ENCODE measurements at places on chromosomes 4 and X. TPM values are rescaled to one million over a fixed set of nuclear protein-coding genes. Genes with fewer than 3 reads are reported as not detected.
A peak's percentile ranks its signal among the peaks of the same experiment; 100 is the strongest.

Gene DDIT4L
- 2.0 TPM for total RNA-seq

Gene ZNF185
- total RNA-seq, result 2.0 TPM

Gene RHOXF1
- not detected for total RNA-seq

Gene COL4A5
- 6.5 TPM for total RNA-seq

Gene AKAP14
- not detected for total RNA-seq

Gene TMEM150C
- 14.2 TPM for total RNA-seq

Gene STK26
- 2.7 TPM for total RNA-seq

Gene VEGFC
- total RNA-seq, result 6.4 TPM

- no peak overlapping the region for H3K27ac ChIP-seq
- H3K27me3 ChIP-seq, result no peaks in the 10 kb centered on the region
- H3K36me3 ChIP-seq, result no peaks in the 10 kb centered on the region
- no peaks in the 10 kb centered on the region for H3K4me1 ChIP-seq
Measured at GRCh38 chr4:8038719-8039251, 99.1 kb upstream of the AFAP1 start.

GRCh38 chr4:188008377-188008776, 12.8 kb downstream of the ZFP42 start:
- H3K27ac ChIP-seq, result no peak overlapping the region
- H3K27me3 ChIP-seq, result no peaks in the 10 kb centered on the region
- no peaks in the 10 kb centered on the region for H3K36me3 ChIP-seq
- DNase-seq, result no peak

DNA sequence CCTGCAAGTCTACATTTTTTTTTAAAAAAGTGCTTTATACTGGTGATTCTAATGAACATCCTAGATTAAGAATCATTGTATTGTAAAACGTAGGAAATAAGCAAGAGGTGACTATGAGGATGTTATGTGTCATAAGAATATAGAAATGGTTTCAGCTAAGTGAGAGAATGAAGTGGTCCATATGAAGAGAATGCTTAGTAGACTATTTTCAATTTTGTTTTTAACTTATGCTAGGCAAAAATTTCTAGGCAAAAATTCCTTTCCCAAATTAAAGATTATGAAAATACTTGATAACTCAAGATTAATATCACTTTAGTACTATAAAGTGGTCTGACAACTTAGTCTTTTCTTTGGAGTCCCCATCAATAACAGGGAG, 825 bp downstream of the DYNLT3 start:
- H3K27me3 ChIP-seq, result no peaks in the 10 kb centered on the region
- peak overlapping the region; percentile 77 for H3K4me3 ChIP-seq
- peak overlapping the region; percentile 89 for H3K27ac ChIP-seq
- H3K4me1 ChIP-seq, result no peaks in the 10 kb centered on the region
- H3K36me3 ChIP-seq, result no peaks in the 10 kb centered on the region
- DNase-seq, result no peak

DNA sequence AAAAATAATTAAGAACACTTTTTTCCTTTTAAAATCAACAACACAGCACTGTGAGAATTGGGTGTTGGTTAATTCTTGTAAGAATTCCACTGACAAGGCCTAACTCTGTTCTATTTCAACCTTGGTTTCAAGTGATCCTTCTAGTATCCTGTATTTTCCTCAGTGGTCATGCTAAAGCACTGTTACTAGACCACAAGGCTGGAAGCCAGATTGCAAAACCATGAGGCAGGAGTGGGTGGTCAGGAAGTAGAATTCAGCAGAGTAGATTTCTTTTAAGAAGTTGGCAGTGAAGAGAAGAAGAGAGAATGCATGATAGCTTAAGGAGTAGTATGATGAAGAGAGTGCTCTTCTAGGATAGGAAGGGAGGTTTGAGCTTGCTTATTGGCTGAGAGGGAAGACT, 71.6 kb upstream of the LEF1 start:
- H3K36me3 ChIP-seq, result no peaks in the 10 kb centered on the region
- no peaks in the 10 kb centered on the region for H3K4me1 ChIP-seq
- no peak for DNase-seq
- no peak overlapping the region for H3K4me3 ChIP-seq

- H3K36me3 ChIP-seq, result no peaks in the 10 kb centered on the region
Measured at GRCh38 chr4:108118505-108118904, 50.2 kb downstream of the LEF1 start.

DNA sequence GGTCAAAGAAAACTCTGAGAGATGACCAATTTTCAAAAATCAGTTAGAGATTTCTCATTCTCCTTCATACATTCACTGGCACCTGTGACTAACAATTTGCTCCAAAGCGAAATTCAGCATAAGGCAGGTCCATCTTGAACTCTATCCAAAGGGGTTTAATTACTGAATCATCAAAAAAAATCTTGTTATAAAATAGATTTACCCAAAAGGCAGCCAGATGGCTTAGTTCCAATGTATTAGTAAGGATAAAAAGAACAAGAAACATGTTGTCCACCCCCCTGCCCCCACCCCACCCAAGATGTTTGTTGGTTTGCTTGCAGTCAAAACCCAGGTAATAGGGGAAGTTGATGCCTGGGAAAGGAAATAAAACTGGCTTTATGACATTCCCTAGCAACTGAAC, 200.3 kb downstream of the ANTXR2 start:
- DNase-seq, result no peak
- no peaks in the 10 kb centered on the region for H3K27me3 ChIP-seq
- no peaks in the 10 kb centered on the region for H3K4me1 ChIP-seq
- H3K27ac ChIP-seq, result no peak overlapping the region
- no peaks in the 10 kb centered on the region for H3K36me3 ChIP-seq

GRCh38 chr4:176856421-176856820, 63.7 kb upstream of the VEGFC start:
- H3K36me3 ChIP-seq, result no peaks in the 10 kb centered on the region
- no peaks in the 10 kb centered on the region for H3K27me3 ChIP-seq
- no peak overlapping the region for H3K4me3 ChIP-seq
- DNase-seq, result no peak
- H3K27ac ChIP-seq, result no peak overlapping the region

DNA sequence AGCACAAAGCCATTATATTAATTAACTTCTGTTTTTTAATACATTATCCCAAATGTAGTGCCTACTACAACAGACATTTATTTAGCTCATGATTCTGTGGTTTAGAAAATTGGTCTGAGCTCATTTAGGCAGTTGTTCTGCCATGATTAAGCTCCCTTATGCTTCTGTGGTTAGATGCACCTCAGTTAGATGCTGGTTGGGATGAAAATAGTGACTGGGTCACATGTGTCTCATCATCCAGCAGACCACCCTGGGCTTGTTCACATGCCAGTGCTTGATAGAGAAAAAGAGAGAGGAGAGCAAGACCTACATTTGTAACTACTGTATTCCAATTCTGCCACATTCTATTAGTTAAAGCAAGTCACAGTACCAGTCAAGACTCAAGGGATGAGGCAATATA, 376.4 kb upstream of the GNPDA2 start:
- no peak overlapping the region for H3K27ac ChIP-seq
- H3K4me1 ChIP-seq, result no peaks in the 10 kb centered on the region
- no peak overlapping the region for H3K4me3 ChIP-seq
- H3K36me3 ChIP-seq, result no peaks in the 10 kb centered on the region

DNA sequence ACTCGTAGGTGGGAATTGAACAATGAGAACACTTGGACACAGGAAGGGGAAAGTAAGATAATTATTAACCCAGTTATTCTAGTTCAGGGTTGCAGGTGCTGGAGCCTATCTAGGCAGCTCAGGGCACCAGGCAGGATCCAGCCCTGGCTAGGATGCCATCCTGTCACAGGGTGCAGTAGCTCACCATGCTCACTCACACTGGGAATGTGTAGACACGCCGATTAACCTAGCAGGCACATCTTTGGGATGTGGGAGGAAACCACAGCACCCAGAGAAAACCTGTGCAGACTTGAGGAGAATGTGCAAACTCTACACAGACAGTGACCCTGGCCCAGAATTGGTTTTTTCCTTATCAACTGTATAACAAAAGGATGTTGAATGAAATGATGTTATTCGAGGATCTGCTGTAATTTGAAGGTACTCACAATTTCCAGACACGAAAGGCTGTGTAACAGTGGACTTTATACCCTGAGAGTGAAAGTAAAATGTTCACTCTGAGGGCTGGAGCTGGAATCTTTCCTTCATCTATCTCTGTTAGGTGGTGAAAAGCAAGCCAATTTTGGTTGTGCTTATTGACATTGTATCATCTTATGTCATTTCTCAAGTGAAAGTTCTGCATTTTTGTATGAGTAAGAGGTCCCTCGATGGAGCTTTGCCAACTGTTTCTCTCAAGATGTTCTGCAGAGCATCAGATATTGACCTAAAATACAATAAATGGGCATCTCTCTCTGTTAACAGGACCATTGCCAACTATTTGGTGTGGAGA, 78.8 kb downstream of the PHEX start:
- no peaks in the 10 kb centered on the region for H3K27me3 ChIP-seq
- H3K4me1 ChIP-seq, result no peaks in the 10 kb centered on the region
- no peak overlapping the region for H3K27ac ChIP-seq
- no peak overlapping the region for H3K4me3 ChIP-seq
- no peaks in the 10 kb centered on the region for H3K36me3 ChIP-seq

- no peak overlapping the region for H3K4me3 ChIP-seq
- no peak overlapping the region for H3K27ac ChIP-seq
- H3K27me3 ChIP-seq, result no peaks in the 10 kb centered on the region
- DNase-seq, result no peak
- no peaks in the 10 kb centered on the region for H3K36me3 ChIP-seq
Measured at GRCh38 chr4:107548211-107548905, 171.7 kb downstream of the PAPSS1 start.

GRCh38 chr4:21699446-21699845, 249.1 kb downstream of the KCNIP4 start:
- H3K36me3 ChIP-seq, result no peaks in the 10 kb centered on the region
- no peak for DNase-seq
- H3K27ac ChIP-seq, result no peak overlapping the region
- no peak overlapping the region for H3K4me3 ChIP-seq

GRCh38 chr4:158590306-158590705, 68.6 kb downstream of the RXFP1 start:
- H3K4me1 ChIP-seq, result no peaks in the 10 kb centered on the region
- no peaks in the 10 kb centered on the region for H3K36me3 ChIP-seq
- no peak for DNase-seq
- H3K27me3 ChIP-seq, result no peaks in the 10 kb centered on the region
- H3K4me3 ChIP-seq, result no peak overlapping the region

- H3K4me3 ChIP-seq, result no peak overlapping the region
- no peak for DNase-seq
- H3K27me3 ChIP-seq, result no peaks in the 10 kb centered on the region
- no peaks in the 10 kb centered on the region for H3K4me1 ChIP-seq
Measured at GRCh38 chrX:100659431-100660137, 15.6 kb downstream of the SRPX2 start.

GRCh38 chrX:29297171-29297800, 710.0 kb downstream of the IL1RAPL1 start:
- H3K27ac ChIP-seq, result no peak overlapping the region
- no peaks in the 10 kb centered on the region for H3K27me3 ChIP-seq
- H3K4me3 ChIP-seq, result no peak overlapping the region
- no peaks in the 10 kb centered on the region for H3K4me1 ChIP-seq

DNA sequence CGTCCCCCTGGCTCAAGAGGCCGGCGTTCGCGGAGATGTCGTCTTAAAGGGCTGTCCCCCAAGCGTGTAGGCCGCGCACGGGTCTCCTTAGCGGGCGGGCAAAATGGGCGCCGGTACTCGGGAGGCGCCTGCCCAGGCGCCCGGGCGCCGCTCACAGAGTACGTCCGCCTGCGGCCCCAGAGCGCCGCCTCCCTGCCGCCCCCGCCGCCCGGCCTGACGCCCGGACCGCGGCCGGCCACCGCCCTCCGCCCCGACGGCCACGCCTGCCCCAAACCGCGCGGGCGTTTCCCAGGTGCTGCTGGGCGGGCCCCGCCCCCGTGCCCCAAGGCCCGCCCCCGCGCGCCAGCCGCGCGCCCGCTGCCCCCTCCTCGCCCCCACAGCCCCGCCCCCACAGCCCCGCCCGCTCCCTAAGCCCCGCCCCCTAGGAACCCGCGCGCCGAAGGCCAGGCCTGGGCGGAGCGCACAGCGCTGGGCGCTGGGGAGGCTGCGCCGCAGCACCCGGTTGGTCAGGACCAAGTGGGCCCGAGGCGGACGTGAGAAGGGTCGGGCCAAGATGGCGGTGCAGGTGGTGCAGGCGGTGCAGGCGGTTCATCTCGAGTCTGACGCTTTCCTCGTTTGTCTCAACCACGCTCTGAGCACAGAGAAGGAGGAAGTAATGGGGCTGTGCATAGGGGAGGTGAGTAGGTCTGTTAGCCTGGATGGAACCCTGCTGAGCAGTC, at the start of the genes BRCC3, CMC4 and MTCP1:
TSS of gene BRCC3 (plus strand) at position 534 of the 719 bp plus-strand sequence. CDS start at position 554, 20 bp downstream.
TSS of gene CMC4 (minus strand) at position 162 of the 719 bp plus-strand sequence. CDS start 7,113 bp downstream, outside the sequence.
TSS of gene MTCP1 (minus strand) at position 162 of the 719 bp plus-strand sequence. CDS start 5,126 bp downstream, outside the sequence.
- peak within 1 kb of the TSS; percentile 87 for H3K27ac ChIP-seq
- DNase-seq, result peak; percentile 67
- H3K27me3 ChIP-seq, result no peaks in the 10 kb centered on the region

- no peaks in the 10 kb centered on the region for H3K27me3 ChIP-seq
- no peak for DNase-seq
- no peak overlapping the region for H3K27ac ChIP-seq
- H3K4me3 ChIP-seq, result no peak overlapping the region
Measured at GRCh38 chrX:147180886-147181285, 366.3 kb upstream of the CXorf51A start.

DNA sequence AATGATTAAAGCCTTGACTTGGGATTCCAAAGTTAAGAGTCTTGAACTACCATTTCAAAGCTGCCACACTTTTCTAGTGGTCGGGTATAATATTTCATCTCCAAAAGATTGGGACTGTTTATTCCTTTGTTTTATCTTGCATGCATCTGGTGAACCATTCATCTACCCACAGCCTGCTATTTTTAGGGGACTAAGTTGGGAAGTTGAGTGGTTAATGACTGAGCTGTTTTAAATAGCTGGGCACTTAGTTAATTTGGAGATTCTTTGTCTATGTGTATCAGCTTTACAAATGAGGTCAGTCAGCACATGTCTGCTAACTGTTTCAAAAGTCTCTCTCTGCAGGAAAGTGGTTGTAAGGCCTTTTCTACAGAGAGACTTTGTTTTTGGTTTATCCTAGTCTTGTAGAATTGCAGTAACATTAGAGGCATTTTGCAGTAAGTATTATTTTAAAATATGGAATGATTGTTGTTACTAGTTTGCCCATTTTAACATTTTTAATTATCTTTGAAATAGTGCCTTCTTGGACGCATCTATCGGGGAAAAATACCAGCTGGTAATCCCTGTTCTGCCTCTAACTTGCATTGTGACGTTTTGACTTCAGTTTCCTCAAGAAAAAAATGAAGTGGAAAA, 8.2 kb downstream of the BMP2K start:
- no peak for DNase-seq
- no peak overlapping the region for H3K4me3 ChIP-seq
- no peaks in the 10 kb centered on the region for H3K36me3 ChIP-seq
- H3K27me3 ChIP-seq, result no peaks in the 10 kb centered on the region
